ENCODE measurements at places on chromosomes 16 and 17.

- DNase-seq: no peak
Observed at GRCh38 chr17:13587487-13588338, 14.0 kb downstream of the HS3ST3A1 start.

DNA sequence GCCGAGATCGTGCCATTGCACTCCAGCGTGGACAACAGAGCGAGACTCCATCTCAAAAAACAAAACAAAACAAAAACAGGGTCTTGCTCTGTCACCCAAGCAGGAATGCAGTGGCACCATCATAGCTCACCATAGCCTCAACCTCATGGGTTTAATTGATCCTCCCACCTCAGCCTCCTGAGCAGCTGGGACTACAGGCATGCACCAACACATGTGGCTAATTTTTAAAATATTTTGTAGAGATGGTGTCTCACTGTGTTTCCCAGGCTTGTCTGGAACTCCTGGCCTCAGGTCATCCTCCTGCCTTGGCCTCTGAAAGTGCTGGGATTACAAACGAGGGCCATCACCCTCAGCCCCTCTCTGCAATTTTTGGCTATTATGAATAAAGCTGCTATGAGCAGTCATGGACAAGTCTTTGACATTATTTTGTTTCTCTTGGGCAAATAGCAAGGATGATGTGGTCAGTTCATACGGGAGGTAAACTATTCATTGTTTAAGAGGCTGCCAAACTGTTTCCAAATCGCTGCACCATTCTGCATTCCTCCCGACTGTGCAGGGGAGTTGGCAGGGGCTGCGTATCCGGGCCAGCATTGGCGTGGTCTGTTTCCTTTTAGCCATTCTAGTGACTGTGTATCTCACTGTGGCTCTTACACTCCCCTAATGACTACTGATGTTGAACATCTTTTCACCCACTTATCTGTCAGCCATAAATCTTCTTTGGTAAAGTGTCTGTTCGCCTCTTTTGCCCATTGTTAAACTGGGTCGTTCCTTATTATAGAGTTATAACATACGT, 21.1 kb downstream of the EIF4A3 start:
- no peak for DNase-seq

GRCh38 chr17:29760279-29761039, 137.7 kb upstream of the CORO6 start:
- no peak for DNase-seq

DNA sequence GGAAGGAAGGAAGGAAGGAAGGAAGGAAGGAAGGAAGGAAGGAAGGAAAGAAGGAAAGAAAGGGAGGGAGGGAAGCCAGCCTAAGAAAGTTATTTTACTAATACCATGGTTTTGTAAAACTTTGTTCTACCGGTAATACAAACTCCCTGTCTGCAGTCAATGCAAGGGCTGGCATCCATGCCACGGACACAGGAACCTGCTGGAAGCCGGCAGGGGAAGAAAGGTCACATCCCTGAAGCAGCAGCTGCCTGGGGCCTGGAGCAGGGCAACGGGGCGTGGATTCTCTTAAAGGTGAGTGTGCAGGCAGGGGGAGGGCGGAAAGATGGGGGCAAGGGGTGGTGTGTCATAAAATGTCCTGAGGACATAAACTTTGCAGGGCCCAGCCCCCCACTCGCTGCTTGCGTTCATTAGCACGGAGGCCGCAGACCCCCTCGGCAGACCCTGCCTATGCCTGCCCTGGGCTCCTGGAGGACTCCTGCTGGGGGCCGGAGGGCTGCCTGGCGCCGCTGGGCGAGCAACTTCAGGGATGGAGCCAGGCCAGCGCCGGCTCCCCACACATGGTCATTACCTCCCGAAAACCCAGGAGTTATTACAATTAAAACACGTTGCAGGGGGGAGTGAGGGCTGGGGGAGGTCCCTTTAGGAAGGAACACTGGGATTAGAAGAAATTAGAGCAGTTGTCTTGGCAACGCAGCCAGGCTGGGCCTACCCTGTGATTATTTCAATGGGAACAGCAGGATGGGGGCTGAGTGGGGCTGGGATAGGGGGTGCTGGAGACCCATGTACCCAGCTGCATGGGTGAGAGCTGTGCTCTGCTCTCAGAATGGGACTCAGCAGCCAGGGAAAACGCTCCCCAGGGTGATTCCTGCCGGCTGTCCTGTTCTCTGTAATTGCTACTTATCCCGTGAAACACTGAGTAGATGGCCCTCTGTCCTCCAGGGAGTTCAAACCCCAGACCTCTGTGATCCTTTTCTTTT, 257.9 kb downstream of the SOX9 start:
- DNase-seq: no peak

DNA sequence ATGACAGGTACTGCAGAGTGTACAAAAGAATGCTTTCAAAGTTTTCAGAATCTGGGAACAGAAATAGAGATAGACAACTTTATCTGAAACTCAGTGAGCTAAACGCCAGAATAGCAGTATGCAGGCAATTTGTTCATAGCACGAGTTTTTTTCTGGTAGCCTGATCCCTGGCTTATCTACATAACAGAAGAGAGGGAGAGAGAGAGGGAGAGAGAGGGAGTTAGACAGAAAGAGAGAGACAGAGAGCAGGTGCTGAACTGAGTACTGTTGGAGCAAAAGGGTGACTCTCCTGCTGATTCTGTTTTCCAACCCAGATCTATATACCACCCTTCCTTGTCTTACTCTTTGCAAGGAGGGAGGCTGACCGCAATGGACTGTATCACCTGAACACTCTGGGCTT, 388.0 kb upstream of the CA10 start:
- no peak for DNase-seq

- no peak for DNase-seq
Observed at GRCh38 chr16:12406926-12407690, 396.6 kb downstream of the CPPED1 start.

DNA sequence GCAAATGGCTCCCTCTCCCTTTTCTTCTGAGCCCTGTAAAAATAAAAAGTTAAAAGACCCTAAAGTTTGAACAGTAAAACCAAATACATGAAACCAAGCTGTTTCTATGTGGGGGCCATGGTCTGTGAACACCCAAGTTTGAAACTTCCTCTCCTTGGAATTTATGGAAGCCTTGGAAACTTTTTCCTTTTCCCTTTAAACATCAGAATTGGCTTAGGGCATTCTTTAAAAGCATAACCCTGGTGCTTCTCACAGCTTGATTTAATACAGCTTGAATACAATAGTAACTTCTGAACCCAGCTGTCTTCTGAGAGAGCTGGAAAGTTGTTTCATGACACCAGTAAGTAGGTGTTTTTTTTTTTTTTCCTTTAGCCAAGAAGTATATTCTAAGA, 26.5 kb downstream of the NKD1 start:
- no peak for DNase-seq

- DNase-seq: no peak
Observed at GRCh38 chr16:27853101-27853500, 210.4 kb downstream of the GSG1L start.

DNA sequence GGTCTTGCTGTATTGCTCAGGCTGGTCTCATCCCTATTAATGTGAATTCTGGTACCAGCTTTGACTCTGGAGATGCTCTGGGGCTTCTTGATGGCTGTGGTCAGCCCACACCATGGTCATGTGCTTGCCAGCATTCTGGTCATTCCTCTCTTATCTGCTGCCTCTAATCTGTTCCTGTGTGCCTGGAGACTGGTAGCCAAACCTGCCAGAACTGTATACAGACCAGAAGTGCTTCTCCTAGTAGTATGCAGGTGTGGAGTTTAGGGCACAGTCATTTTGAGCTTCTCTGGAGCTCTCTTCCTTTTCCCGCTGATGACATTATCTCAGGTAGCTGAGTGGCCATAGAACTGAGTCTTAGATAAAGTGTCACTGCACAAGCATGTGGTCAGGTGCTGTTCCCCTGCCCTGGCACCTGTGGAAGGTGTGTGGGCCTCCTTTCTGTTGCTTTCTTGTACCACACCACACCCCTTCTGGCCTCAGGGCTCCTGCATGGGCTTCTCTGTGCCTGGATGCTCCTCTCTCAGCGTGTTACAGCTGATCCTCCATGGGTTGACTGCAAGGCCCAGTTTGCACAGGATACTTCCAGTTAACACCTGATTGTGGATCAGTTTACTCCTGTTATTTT, 162.7 kb downstream of the SPECC1 start:
- no peak for DNase-seq

DNA sequence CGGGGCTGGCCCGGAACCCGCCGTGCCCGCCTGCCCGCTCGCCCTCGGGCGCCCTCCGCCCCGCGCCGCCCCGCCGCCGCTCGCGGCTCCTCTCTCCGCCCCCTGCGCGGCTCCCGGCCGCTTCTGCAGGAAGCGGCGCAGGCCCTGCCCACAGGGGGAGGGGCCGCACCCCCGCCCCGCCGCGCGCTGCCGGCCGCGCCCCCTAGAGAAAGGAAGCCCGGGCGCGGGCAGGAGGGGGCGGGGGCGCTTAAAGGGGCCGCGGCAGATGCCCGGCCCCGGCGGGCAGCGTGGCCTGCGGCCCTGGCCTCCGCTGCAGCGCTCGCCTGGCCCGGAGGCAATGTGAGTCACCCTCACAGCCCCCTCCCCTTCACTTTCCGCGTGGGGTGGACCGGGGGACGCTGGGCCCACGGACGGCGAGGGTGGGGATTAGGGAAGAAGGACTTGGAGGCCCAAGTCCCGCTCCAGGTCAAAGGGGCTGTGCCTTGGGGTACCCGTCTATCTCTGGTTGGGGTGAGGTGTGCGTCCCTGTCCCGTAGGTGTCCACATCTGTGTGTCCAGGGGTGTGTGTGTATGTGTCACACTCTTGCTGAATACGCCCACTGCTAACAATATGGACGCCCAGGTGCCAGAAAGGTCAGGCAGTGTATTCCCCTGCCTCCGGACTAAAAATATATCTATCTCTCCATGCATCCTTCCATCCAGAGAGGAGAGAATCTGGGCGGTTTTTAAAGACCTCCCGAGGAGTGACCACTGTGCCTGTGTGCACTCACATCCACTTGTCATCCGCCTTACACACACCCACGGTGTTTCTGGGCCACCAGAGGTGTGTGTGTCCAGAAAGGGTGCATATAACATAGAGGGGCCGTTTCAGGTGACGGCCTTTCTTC, at the start of gene GIT1:
TSS of gene GIT1 (minus strand) at position 125 of the 887 bp plus-strand sequence. CDS start 270 bp downstream, outside the sequence.
- DNase-seq: peak; percentile 91

DNA sequence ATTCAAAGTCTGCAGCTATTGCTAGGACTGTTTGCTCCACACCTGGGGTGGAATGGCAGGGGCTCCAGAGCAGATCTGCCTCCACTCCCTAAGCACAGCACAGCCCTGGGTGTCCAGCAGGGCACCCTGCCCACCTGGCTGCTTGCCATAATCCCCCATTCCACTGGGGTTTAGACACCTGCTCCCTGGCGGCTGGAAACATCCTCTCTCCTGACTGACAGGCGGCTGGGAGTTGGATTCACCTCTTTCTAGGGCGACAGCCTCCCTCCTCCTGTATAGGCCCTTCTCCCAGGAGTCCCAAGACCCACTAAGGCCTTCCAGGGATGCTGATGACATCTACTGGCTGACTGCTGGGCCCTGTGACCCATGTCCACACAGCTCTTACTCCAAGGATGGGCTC, 18.0 kb downstream of the HDAC5 start:
- DNase-seq: no peak

DNA sequence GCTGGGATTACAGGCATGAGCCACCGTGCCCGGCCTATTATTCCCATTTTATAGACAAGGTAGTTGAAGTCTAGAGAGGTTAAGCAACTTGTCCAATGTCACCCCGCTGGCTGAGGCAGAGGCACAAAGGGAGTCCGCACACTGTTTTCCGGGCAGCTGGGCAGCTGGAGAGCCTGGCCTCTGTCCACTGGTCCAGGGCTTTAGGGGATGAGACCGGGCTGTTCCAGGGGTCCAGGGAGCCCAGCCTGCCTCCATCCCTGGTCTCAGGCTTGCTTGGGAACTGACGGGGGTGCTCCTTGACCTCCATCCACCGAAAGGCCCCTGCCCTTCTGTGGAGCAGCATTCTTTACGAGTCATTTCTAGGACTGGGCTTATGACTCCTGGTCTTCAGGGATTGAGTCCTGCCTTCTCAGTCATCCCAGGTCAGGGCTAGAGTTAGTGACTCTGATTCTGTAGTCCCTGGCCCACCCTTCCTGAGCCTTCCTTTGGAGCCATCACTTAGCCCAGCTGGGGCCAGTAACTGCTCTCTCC, 37.5 kb downstream of the SOCS3 start:
- DNase-seq: no peak

DNA sequence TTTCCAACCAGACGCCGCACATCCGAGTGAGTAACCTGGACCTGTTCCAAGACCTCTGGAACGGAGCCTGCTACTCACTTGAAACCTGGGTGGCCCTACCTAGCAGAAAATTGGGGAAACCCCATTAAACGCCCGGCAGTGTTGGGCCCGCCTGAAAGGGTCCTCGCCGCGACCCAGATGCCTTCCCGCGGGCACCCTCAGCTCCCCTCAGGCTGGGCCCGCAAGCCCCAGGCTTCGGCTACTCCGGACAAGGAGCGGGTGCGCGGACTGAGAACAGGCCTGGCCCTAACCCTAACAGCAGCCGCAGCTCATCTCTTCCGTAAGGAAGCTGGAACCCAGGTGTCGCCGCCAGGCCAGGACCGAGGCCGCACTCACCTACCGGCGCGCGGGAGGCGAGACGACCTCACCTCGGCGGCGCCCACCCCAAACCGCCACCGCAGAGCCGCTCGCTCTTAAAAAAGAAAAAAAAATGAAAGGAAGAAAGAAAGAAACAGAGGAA, 344 bp downstream of the PSME3IP1 start:
- DNase-seq: peak; percentile 33

DNA sequence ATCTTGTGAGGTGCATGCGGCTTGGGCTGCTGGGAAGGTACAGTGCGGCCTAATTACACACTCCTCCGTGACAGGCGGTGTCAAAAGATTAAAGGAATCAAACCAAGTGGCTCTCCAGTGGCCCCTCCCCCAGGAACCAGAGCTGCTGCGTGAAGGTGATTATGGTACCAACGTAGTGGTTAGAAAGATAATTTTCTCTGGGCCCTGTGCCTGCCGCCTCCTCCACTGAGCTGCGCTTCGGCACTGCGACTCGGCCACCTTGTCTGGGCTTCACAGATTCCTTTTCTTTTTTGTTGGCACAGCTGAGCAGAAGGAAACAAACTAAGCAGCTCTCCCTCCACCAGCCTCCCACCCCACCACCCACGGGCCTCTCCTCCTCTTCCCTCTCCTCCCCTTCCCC, 113.2 kb upstream of the SDK2 start:
- DNase-seq: no peak

DNA sequence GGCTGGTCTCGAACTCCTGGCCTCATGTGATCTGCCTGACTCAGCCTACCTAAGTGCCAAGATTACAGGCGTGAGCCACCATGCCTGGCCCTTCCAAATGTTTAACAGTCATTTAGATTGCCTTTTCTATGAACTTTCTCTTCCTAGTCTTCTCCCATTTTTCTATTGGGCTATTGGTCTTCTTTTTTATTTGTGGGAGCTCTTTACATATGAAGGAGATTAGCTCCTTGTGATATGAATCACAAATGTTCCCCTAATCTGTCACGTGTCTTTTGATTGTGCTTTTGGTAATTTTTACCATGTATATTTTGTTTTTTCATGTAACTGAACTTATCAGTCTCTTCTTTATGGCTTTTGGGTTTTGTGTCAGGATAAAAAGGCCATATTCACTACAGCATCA, 11.9 kb downstream of the ADCY7 start:
- no peak for DNase-seq

GRCh38 chr16:13012601-13013000, 111.2 kb downstream of the SHISA9 start:
- no peak for DNase-seq

GRCh38 chr17:78717431-78717980, 64.6 kb downstream of the CYTH1 start:
- no peak for DNase-seq

- no peak for DNase-seq
Observed at GRCh38 chr17:67912656-67913055, 83.6 kb downstream of the C17orf58 start.

- no peak for DNase-seq
Observed at GRCh38 chr17:51159604-51160003, 6.2 kb downstream of the NME1 start.

- DNase-seq: no peak
Observed at GRCh38 chr16:87735270-87736007, 30.3 kb downstream of the KLHDC4 start.

Measured in 8988T (cell line).